Colonic mucosa (tissue), 4 donors: ENCODE measurements at places on chromosomes 3 and 15.

DNA sequence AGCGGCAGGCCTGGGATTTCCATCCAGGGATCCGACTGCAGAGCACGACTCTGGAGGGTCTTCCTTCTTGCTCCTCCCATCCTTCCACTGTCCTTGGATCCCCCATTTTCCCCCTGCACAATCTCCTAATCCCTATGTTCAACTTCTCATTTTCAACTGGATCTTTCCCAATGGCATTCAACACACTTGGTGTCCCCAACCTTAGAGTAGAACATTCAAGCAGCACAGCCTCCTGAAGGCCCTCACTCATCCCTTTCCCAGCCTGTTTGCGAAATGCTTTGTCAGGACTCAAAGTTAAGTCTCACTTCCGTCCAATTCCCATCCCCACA is 32.3 kb downstream of the RPN1 start:
- no peak for DNase-seq

GRCh38 chr3:183533412-183534132 is 21.9 kb downstream of the KLHL6 start:
- peak; percentile 48 for DNase-seq

DNA sequence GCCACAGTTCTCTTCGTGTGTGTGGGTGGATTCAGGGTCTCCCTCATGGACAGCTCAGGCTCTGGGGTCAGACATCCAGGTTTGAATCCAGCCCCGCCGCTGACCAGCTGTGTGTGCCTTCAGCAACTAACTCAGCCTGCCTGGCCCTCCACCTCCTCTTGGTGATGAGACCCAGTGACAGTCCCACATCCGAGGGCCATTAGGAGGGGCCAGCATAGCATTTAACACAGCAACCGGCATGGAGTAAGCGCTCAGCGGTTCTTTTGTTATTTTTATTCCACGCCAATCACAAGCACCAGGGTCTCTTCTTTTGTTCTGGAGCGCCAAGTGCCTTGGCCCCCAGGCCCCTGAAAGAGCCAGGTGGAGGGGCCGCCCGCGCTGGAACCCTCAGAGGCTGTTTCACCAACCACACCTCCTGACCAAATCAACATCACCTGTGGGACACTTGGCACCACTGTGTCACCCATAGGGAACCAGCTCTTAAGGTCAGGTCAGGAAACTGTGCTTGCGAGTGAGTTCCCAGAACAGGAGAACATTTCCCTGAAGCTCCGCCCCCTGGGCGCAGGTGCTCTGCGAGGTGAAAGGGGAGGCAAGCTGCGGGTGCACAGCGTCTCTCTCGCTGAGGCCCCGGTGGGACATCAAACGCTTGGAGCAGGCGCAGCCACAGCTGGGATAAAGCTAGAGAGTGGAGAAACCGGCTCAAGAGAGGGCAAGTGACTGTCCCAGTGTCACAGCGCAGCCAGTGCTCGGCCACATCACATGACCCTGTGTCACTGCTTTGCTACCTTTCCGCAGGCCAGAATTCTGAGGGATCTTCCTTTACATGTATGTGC is 311.3 kb downstream of the UACA start:
- peak; percentile 33 for DNase-seq

GRCh38 chr3:171790898-171791691 is 19.2 kb downstream of the PLD1 start:
- no peak for DNase-seq

- peak; percentile 80 for DNase-seq
Observed at GRCh38 chr3:42080453-42080872, 10.7 kb upstream of the TRAK1 start.
